Stimulated activated CD4-positive, alpha-beta T cell treated with anti-CD3 and anti-CD28 coated beads, TNF-alpha, amount 100 ng/mL, for 24 hours (primary cell): ENCODE measurements at places on chromosomes 16 and 17.
A peak's percentile ranks its signal among the peaks of the same experiment; 100 is the strongest.

DNA sequence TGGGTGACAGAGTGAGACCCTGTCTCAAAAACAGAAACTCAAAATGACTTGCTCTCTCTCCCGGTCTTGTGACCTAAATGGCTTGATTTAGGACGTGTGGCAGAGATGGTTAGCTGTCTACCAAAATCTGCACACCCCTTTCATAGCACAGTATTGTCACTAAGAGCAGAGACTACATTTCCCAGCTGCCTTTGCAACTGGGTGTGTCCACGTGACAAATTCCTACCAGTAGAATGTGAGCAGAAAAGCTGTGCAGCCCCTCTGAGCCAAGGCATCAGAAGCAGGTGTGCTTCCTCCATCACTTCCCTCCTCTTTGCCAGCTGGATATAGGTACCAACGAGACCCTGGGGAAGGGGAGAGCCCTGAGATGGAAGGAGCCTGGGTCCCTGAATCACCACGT lies 25.5 kb downstream of the GPR142 start:
- no peak for DNase-seq

- DNase-seq: no peak
Measured at GRCh38 chr16:57194512-57194911, 8.4 kb downstream of the RSPRY1 start.

- peak; percentile 66 for DNase-seq
Measured at GRCh38 chr17:6473128-6473767, 29.0 kb downstream of the PIMREG start.

GRCh38 chr17:14882131-14882530 lies 383.0 kb downstream of the PMP22 start:
- no peak for DNase-seq

- DNase-seq: no peak
Measured at GRCh38 chr16:10571354-10571753, 9.0 kb downstream of the EMP2 start.

GRCh38 chr16:10876799-10877341 lies at the start of gene CIITA:
CIITA (plus strand) TSS chr16:10877202; CDS start chr16:10877331, 129 bp downstream.
- DNase-seq: peak; percentile 46

DNA sequence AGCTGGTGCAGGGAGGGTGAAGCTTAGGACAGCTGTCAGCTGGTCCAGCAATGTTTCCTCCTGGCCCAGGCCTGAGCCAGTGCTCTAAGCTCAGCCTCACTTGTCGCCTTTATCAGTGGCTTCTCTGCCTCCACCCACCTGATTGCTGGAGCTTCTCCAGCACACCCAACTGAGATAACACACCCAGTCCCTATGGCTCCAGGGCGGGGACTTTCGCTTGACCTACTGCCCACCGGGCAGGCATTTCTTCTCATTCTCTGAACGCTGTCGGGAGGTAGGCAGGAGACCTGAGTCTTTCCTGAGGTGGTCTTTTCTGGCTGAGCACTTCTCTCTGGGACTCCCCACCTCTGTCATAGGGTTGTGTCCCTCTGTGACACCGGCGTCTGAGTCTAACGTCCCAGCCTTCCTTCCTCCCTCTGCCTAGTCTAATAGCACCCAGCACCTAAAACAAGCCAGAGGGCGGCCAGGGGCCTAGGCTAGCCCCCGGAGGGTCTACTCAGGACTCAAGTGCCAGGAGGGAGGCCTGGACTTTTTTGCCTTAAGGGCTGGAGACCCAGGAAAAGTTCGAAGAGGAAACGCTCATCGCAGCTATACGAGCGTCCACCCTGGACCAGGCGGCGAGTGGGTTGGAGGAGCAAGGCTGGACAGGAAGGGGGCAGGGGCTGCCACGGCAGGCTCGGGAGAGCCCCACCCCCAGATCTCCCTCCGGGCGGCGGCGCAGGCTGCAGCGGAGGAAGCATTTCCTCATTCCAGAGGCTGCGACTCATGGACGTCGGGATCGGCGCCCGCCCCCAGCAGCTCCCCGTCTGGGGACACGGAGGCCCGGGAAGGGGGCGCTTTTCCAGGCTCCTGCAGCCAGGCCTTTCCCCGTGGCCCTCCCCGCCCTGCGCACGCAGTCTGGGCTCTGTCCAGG lies 756 bp downstream of the TAX1BP3 start:
- no peak for DNase-seq

GRCh38 chr16:67104845-67105244 lies 4.9 kb upstream of the PHAF1 start:
- no peak for DNase-seq

- DNase-seq: peak; percentile 45
Measured at GRCh38 chr17:35795007-35795870, at the start of gene MMP28. MMP28 (minus strand) TSS chr17:35795641; CDS start chr17:35795377, 264 bp downstream.

DNA sequence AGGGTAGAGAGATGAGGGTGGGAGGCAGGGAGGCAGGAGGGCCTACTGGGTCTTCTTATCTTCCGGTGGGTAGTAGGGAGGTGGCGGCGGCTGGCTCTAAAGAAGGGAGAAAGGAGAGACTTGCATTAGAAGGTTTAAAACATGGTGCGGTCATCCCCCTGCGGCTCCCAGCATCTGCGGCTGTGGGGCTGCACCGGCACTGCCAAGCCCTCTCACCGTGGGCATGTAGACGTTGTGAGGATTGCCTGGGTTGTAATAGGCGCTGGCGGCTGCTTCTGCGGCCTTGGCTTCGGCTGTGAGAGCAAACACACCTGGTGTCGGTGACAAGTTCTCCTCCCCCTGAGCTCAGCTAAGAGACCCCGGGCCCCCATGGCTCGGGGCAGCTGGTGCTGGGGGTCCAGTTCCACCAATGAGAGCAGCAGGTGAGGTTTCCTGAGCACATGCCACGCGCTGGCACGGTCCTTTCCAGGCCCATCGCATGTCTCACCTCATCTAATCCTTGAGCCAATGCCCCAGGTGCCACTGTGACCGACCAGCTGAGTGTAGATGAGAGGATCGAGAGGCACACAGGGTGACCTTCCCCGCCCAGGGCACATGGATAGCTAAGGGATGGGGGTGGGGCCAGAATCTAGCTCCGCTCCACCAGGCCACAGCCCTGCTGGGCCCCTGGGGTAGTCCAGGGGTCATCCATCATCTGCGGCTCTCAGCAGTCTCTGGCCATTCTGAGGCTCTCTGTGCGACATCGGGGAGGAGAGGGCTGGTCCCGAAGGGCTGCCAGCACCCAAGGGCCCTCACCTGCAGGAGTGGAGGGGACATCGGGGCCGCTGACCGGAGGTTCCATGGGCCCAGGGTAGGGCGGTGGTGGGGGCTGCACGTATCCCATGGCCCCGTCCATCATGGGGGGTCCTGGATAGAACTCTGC lies 2.7 kb upstream of the UNC13D start:
- DNase-seq: no peak

DNA sequence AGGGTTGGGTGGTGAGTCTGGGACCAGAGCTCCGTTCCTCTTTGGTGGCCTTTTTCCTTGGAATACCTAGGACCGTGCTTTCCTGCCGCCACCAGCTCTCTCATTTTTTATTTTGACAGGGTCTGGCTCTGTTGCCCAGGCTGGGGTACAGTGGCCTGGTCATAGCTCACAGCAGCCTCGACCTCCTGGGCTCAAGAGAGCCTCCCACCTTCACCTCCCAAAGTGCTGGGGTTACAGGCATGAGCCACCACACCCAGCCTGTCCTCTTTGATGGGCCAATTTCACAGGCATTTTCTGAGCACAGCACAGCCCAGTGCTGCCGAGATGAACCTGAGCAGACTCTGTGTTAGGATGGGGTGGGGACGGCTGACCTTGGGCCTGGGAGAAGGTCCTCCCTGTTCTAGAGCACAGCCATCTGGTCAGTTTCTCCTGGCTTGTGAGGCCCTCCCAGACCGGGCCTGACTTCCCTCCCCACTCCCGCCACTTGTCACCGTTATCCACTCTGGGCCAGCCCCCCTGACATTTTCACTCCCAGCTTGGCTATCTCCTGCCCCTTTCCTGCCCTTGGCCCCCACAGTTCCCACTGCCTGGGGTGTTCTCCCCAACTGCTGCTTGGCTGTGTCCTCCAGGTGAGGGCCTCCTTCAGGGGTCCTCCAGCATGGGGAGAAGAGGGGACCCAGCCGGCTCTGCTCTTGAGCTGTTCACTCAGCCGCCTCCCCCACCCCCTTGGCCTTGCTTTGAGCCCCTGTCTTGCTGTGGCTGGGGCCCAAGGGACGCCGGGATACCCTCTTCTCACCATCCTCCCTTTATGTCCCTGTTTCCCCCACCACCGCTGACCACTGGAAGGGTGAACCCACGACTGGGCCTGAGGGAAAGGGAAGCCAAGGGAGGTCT lies 5.0 kb downstream of the ADCY7 start:
- DNase-seq: no peak

DNA sequence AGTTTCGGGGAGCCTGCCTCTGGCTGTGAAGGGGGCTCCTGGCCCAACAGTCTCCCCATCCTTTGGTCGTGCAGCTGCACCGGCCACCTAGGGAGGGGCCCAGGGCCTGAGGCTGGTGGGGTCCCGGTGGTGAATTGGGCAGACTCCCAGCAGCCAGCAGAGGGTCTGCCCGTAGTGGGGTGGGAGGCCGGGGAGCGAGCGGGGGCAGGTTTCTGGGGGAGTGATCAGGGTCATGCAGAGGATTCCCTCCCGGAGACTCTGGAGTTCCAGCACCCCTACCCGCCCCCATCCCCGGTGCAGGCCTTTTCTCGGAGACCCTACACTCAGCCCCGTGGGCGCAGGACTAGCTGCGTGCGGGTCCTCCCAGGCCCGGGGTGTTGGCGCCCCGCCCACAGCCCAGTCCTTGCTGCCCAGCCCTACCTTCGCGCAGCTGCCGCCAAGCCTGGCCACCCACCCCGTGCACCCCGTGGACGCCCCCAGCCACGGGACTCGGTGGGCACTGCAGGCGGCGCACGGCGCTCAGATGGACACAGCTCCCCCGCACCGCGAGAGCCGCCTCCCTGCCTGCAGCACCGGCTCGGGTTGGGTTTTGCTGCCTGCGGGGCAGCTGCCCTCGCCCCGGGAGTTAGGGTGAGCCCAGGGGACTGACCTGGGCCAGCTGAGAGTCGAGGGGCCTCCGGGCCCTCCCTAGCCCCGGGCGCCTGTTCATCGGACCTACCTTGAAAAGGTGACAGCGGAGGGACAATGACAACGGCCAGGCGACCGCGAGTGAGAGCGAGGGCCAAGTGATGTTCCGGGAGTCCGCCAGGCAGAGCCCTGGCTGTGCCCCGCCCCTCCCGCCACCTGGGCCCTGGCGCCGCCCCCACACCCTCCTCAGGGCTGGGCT lies at the start of gene GNG13:
TSS of gene GNG13 (minus strand) at position 787 of the 886 bp plus-strand sequence. CDS start 1,657 bp downstream, outside the sequence.
- no peak for DNase-seq

DNA sequence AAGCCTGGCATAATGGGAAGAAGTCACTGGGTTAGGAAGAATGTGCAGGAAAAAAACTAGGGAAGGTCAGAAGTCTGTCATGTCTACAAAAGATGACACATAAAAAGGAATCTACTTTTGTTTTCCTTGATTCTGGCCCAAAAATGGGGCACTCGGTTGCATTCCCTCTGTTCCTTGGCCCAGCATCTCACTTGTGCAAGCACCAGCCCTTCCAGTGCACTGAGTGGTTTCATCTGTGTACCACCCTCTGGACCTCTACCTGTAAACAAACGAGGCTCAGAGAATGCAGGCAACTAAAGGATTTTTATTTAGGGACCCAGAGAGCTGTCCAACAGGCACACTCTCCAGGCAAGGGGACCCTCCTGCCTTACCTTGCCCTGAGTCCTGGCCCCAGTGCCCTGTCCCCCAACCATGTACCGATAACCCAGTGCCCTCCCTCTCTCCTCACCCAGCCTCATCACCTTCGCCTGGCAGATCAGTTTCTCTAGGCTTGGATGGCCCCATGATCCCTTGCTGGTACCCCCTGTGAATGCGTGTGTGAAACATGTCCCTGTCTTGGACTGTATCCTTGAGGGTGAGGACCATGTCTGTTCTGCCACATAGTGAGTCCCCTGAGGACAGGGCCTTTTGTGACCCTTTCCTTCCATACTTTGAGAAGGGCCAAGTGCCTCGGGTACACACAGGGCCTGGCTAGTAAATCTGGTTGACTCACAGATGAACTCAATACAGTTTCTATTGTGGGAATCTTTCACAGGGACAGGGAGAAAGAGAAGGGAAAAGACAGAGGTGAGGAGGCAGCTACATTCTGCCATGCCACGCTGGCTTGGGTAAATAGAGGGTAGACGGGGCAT lies 13.3 kb downstream of the NXPH3 start:
- no peak for DNase-seq

DNA sequence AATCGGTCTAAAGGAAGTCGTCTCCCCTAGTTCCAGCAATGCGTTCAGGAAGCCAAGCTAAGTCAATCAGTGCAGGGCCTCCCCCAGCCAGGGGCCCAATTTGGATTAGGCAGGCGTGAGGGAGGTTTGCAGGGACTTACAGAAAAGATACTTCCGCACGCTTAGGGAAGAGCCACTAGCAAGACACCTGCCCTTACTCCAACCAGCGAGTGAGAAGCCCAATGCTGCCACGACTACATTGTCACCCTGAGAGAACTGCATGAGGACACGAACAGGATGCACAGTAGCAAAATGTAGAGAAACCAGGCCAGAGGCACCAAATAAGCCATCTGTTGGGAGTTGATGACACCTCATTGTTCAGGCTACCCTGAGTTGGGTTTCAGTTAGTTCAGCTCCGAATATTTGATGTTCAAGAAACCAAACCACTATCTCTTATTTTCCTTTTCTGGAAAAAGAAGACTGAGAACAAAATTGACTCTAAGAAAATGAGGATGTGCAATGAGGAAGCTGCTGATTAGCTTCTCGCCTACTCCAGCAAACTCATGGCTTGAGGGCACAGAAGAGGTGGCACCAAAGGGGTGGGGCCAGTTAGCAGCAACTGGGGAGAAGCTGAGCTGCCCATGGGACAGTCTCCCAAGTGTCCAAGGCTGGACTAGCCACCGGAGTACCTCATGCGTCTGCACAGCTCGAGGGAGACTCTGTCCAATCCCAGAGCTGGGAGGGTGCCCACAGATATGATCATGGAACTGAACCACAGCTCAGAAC lies 29.3 kb downstream of the TK2 start:
- DNase-seq: no peak

GRCh38 chr16:3019594-3020246 lies 448 bp upstream of the TNFRSF12A start:
- no peak for DNase-seq

- no peak for DNase-seq
Measured at GRCh38 chr16:76483307-76483909, 206.2 kb downstream of the CNTNAP4 start.

DNA sequence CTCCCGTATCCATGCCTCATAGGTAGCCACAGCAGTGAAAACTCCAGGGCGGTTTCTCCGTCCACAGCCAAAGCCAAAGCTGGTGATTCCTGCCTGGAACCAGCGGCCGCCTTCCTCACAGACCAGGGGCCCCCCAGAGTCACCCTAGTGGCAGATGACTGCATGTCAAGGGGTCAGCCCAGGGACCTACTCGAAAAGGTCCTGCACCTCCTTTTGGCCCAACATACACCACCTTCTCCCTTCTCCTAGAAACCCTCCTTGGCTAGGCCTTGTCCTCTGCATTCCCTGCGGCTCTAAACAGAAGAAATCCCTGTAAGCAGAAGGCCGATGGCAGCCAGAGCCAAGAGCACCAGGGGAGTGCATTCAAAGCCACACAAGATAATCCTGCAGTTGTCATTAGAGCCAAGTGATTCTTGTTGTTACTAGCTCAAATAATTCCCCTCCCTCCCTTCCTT lies 6.1 kb downstream of the PRSS36 start:
- no peak for DNase-seq

DNA sequence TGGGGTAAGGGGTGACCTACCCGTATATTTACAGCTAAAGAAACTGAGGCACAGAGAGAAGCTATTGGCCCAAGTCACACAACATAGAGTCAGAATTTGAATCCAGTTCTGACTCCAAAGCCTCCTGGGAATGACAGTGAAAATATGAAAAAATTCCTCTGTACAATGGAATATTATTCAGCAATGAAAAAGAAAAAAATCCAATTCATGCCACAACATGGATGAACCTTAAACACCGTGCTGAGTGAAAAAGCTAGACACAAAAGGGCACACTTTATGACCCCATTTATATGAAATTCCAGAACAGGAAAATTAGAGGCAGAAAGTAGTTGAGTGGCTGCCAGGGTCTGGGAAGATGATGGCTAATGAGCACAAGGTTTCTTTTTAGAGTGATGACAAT lies 75.4 kb downstream of the LITAF start:
- no peak for DNase-seq
